Activated CD8-positive, alpha-beta memory T cell treated with anti-CD3 and anti-CD28 coated beads for 4 hours (primary cell): ENCODE measurements at places on chromosomes 2 and 18.

DNA sequence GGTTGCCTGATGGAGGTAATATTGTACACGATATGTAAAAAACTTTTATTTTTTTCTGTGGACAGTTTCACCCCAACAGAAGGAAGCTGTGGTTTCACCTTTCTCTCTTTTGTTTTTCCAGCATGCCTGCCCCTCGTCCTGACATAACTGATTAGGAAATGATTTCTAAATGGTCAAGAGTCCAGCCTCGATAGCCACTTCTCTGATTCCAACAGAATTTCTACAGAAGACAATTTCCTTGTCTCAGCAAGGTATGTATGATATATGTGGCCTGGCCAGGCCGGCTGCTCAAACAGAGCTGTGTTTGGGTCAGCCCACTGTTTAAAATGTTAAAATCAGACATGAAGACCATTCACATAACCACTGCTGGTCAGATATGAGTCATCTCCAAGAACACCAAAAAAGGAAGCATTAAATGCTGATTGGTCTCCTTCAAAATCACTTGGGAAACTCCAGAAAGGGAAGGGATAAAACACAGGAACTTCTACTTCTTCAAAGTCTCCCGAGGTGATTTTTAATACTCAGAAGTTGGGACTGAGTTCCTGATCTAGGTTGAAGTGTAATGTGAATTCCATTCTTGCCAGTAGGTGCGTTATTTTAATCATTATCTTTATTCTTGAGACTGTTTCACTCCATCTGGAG lies 22.3 kb downstream of the ATP8B1 start:
- no peak for DNase-seq

DNA sequence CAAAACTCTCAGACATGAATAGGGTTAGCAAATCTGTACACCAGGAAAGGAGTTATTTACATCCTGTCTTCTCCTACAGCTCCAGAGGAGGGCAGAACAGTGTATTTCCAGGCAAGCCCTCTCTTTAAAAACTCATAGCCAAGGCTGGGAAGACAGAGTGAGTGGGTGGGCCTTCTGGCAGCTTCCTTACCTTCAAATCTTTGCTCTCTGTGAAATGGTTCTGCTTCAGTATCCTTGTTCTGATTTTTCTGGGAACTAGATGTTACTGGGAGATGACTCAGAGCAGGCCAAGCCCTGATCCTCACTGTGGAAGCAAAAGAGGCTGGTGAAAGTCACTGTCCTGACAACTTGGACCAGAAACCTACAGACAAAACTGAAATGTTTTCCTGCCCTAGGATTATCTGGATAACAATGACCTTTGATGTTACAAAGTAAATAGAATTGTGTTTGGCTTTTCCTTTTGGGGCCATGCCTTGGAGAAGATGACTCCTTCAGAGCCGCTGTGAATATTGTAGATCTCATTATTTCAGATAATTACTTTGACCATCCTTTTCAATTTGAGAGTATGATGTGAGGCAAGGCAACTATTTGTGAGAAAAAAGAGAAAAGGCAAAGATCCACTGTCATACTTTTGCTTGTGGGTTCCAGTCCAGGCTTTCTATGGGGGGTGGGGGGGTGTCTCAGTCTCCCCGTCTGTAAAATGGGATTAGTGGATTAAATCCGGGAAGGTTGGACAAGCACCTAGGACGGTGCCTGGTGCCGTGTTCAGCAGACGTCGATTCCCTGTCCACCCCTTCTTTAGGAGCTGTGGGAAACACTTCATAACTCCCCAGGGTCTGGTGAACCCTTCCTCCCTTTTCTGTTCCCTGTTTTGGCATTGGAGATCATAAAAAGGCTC lies 644 bp upstream of the QPCT start:
- DNase-seq = no peak

- DNase-seq = no peak
Observed at GRCh38 chr2:170323743-170324142, 145.8 kb downstream of the MYO3B start.

- no peak for DNase-seq
Observed at GRCh38 chr2:96341641-96342040, 6.1 kb downstream of the NCAPH start.

DNA sequence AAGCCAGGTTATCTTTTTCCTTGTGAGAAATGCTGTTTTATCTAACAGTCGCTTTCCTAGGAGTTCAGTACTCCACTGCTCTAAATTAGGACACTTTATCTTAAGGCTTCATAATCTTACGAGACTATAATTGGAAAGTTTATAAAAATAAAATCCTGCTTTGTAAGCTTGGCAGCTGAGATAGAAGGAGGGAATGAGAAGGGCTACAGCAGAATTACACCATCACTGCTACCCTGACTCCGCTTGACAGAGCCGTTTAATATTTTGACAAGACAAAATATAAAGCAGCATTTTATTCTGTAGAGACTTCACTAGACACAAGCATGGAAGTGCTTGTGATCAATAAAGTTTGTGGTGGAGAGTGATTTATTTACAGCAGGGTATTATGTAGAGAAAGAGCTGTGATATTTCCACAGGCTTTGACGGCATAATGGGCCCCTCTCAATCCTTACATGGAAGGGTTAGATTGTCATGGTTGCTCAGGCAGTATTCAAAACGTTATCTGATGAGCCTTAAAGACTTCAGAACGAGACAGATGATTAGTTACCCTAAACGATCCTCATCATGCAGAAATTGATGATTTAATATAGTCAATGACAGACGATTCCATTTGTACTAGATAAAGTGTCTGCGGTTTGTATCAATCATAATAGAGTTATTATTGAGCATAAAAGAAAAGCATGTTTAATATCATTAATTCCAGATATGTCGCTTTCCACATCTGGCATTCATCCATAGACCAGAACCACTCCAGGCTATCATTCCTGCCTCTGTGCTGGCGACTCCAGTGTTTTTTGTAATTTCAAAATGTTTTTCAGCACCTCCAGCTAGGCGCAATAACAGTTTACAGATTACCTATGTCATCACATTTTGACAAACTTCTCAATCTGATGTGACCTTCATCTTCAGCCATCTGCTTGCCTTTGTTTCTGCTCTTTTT lies 242.2 kb downstream of the FIGN start:
- no peak for DNase-seq

DNA sequence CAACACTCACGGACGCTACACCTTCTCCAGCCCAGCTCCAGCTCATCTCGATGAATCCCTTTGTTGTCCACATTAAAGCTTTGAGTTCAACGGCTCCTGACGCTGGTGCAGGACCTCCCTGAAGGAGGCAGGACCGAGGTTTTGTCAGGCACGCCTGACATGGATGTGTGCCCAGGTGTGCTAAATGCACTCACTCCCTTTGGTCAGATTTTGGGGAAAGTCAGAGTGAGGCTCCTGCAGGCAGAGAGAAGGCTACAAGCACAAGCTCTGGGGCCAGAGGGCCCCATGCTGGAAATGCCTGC lies 78.6 kb downstream of the NDUFA10 start:
- DNase-seq = no peak

GRCh38 chr18:59885579-59886163 lies 14.1 kb upstream of the PMAIP1 start:
- peak; percentile 10 for DNase-seq

DNA sequence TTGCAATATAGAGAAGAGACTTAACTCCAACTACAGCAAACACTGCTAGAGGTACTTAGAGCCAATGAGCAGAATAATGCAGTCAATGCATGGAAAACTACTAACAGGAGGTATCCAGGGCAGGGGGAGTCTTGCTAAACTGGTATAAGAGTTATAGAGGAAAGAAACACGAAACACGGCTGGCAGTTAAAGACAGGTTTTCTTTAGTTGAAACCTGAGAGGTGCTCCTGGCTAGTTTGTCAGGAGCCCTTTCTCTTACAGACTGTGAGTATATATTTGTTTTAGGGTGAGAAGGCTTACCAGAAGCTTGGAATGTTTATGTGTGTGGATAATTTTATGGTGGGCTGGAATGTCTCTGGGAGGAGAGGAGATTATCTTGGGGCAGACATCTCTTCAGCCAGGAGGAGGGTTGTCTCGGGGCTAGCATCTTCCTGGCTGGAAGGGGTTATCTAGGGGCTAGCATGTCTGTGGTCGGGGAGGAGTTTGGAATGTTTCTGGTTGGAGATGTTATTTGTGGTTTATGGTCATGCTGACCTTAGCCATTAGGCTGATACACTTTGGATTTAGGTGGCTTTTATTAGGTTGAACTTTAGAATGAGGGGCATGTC lies 1048.8 kb downstream of the DPP10 start:
- DNase-seq = no peak

- no peak for DNase-seq
Observed at GRCh38 chr18:53664575-53664974, 559.9 kb downstream of the MBD2 start.

DNA sequence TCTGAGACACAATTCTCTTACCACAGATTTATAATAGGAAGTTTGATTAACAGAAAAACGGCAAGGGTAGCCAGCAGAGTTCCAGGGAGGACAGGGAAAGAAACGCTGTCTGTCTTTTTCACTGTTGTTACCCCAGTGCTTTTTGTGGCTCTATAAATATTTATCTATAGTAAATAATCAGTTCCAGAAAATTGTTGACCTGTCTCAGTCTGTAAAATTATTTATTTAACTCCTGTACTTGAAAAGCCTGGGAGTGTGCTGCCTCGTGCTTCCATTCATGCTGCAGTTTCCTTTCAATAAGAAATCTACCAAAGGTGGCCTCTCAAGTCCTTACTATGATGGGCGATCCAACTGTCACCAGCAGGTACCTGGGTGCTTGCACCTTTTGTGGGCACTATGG lies 102.9 kb downstream of the ETAA1 start:
- no peak for DNase-seq

DNA sequence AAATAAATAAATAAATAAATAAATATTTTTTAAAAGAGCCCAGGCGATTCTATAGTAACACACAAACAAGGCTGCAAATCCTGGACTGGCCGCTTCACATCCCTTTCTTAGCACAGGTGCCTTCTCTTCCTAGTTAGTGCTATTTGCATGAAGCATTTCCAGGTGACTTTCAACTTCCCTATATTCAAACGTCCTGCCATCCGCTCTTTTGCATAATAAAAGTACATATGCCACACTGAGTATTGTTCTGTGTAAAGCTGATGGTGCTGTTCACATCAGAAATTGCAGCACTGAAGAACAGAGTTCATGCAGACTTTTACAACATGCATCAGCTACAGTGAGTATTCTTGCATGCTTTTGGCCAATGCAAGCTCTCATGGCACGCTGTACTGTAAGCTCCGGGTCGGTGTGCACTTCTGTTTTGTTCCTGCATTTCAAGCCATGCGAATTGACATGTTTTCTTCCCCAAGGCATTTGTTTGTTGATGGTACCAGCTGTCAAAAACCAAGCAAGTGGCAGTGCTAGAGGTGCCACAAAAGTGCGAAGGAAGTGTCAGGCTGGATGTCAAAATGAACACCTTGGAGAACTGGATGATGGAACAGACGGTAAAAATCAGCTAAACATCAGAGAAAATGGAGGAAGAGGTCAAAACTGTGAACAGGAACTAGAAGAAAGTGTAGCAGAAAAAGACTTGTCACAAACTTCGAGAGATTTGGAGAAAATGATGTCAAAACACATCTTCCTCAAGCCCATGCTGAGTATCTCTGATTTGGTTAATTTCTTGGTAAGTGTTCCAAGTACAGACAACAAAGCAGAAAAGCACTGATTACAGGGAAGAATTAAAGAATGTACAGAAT lies 25.5 kb upstream of the CEP68 start:
- no peak for DNase-seq

DNA sequence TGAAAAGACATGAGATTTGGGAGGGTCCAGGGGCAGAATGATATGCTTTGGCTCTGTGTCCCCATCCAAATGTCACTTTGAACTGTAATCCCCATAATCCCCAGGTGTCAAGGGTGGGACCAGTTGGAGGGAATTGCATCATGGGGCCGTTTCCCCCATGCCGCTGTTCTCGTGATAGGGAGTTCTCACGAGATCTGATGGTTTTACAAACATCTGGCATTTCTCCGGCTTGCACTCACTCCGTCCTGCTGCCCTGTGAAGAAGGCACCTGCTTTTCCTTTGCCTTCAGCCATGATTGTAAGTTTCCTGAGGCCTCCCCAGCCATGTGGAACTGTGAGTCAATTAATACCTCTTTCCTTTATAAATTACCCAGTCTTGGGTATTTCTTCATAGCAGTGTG lies 51.4 kb downstream of the LPIN1 start:
- DNase-seq = no peak

DNA sequence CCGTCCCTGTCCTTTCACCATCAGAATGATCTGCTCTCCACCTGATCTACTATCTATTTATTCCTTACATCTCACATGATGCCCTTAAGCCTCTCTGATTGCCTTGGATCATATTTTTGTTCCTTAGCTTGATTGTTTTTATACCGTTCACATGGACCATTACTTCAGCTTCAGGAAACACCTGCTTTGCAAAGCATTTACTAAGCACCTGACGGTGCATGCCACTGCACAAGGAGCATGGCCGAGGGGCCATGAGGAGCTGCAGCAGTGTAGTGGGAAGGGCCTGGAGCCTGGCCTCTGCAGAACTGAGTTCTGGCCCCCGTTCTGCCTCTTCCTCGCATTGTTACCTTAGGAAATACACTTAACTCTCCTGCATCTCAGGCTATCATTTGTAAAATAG lies 124.1 kb upstream of the NDUFV2 start:
- DNase-seq = no peak

DNA sequence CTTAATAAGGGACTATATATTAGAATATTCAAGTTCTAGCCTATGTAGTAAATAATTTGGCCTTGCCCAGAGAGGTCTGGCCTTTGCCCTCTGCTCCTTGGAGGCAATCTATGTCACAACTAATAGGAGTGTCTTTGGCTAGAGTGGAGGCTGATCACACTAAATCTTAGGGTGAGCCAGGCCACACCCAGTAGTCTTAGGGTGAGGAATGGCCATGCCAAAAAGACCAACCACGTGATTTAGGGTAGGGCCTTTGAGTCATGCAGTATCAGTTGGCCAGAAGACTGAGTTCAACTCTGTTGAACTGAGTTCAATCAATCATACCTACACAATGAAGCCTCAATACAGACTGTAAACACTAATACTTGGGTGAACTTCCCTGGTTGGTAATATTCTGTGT lies 26.0 kb upstream of the FLACC1 start:
- no peak for DNase-seq
